Trophoblast cell (in vitro differentiated cells and primary cell): ENCODE measurements at places on chromosomes 16 and 17.

- DNase-seq = no peak
These were observed 36.8 kb upstream of the METRNL start for GRCh38 chr17:83042522-83043158.

GRCh38 chr16:53936529-53936928, 232.6 kb downstream of the FTO start:
- no peak for DNase-seq

DNA sequence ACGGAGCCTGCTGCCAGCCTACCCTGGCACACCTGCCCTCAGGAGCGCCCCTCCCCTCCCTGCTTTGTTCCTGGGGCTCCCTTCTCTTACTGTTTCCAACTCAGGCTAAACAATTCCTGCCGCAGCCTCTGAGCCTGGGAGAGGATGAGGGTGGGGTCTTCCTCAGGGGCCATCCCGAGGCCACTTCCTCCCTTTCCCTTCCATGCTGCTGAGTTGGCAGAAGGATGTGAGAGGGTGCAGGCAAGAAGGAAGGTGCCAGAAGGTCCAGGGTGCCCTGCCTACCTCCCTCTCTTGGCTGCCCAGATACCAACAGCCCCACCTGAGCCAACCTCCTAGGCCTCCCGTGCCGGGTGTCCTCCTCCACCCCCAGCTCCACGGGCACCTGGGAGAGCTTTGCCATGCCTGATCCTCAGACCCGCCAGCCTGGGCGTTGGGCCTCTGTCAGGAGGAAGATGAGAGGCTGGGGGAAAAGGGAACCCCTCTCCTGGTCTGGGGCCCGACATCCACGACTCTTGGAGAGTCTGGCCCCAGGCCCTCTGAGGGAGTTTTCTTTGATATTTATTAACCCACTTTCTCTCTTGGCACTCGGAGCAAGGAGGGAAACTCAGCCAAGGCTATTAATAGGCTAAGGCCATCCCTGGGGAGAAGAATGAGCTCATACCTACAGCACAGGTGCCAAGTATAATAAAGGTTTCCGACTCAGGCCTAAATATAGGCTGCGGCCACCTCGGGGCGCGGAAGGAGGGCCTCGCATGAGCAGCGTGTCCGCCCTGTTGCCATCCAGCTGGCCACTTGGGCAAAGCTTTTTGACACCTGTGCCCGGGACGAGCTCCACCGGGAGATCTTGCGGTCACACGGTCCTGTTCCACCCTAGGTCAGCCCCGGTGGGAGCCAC, 232.0 kb downstream of the ENGASE start:
- no peak for DNase-seq

DNA sequence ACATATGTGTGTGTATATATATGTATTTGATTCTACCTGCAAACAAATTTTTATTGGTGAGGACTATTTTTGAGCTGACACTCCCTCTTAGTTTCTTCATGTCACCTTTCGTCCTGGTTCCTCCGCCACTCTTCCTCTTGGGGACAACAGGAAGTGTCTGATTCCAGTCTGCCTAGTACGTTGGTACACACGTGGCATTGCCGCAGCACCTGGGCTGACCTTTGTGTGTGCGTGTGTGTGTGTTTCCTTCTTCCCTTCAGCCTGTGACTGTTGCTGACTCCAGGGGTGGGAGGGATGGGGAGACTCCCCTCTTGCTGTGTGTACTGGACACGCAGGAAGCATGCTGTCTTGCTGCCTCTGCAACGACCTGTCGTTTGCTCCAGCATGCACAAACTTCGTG, 29.4 kb upstream of the CACNG5 start:
- no peak for DNase-seq

GRCh38 chr16:525123-525519, 2.4 kb upstream of the CAPN15 start:
- DNase-seq = no peak

GRCh38 chr16:69073181-69073702, 32.2 kb upstream of the HAS3 start:
- peak; percentile 87 for DNase-seq

DNA sequence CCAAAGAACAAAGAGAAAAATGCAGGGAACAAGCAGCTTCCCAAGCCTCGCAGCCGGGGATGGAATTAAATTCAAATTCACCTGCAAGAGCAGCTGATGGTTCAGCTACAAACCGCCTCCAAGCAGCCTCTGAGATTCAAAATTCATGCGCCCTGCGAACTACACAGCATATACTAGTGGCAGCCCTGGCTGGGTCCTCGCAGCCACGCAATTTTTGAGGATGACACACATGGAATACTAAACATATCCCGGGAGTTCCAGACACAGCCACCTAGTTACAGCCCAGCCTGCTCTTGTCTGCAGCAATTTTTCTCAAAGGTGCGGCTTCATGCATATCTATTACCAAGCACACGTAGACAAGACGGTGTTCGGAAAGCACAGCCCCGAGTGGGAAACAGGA, 35.9 kb upstream of the KIFC3 start:
- DNase-seq = peak; percentile 78

- peak; percentile 14 for DNase-seq
These were observed 42.5 kb upstream of the ASIC2 start for GRCh38 chr17:33335491-33336173.

DNA sequence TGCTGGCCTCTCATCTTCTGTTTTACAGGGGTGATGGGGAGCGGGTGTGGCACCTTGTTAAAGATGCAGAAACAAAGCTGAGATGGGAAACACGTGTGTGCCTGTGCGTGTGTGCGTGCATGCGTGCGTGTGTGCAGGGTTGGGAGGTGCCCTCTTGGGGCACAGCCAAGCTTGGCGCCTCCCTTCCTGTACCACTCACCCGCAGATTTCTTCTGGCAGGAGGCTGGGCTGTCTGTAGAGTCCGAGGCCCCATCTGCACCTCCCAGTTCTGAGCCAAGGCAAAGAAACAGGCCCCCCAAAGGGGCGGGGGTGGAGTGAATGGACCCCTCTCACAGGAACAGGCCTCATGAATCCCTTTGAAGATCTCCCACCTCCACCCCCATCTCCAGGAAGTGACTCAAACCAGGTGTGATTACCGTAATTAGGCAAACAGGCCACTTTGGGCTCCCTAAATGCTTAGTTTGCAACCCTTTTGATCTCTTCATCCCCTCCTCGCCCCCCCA, 20.9 kb downstream of the TNS4 start:
- no peak for DNase-seq

DNA sequence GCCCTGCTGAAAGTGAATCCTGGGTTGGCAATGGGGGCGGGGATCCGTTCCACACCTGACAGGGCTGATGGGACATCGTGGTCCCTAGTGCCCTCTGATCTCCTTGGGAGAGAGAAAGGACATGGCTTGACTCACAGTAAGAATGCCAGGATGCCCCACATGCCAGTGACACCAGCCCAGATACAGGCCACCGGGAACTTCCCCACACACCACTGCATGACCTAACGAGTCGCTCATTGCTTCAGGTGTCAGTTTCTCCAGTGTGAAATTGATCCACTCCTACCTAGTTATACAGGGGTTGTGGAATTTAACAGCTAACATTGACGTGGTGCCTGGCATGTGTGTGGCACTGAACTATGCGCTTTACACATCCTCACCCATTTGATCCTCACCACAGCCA, 7.5 kb downstream of the CD300LG start:
- no peak for DNase-seq

GRCh38 chr16:79393564-79393963, 207.0 kb downstream of the MAF start:
- no peak for DNase-seq

GRCh38 chr17:55482591-55483389, 28.5 kb downstream of the SMIM36 start:
- DNase-seq = no peak

- no peak for DNase-seq
These were observed 60.7 kb upstream of the TBX2 start for GRCh38 chr17:61338874-61339478.

GRCh38 chr17:1712271-1712670, 2.1 kb upstream of the TLCD2 start:
- DNase-seq = no peak

DNA sequence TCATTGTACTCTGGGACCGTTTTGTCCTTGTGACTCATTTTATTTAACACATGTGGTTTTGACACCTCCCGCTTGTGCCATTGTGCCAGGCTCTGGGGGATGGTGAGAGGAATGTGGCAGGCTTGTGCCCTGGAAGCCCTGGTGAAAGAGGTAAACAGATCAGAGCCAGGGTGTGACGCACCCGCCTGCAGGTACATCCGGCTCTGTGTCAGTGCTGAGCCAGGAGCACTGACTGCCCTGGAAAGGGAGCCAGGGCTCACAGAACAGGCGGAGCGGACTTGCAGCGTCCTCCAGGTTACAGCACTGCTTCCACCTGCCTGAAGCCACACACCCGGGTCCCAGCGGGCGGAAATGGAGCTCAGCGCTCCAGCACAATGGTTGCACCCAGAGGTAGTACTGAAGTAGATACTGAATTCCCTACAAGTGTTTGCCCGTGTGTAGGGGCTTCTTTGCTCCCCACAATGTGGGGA, 30.6 kb downstream of the CDRT15 start:
- DNase-seq = no peak

DNA sequence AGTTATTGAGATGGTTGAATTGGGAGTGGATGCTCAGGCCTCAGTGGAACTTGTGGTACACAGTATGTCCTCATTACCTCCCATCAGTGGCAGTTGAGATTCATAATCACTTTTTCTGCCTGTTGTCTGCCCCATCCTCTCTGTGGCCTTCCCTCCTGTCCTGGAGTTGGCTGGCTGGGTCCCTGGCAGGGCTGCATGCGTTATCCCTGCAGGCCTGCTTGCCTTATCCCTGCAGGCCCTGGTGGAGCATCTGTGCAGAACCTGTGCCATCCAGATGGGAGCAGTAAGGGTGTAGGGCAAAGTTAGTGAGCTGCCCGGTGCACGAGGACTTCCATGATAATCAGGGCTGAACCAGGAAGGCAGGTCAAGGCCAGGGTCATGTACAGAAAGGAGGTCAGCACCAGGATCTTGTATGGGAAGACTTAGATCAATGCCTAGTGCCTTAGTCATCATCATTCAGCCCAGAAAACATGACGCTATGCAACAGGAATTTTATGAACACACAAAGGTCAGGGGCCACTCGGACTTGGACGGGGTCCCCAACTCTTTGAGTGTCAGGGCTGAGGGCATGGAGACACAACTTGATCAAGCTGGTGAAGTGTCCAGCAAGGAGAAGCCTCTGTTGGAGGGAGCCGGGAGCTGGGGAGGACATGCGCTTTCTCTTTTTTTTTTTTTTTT, 47.2 kb downstream of the ABCC1 start:
- DNase-seq = peak; percentile 48

DNA sequence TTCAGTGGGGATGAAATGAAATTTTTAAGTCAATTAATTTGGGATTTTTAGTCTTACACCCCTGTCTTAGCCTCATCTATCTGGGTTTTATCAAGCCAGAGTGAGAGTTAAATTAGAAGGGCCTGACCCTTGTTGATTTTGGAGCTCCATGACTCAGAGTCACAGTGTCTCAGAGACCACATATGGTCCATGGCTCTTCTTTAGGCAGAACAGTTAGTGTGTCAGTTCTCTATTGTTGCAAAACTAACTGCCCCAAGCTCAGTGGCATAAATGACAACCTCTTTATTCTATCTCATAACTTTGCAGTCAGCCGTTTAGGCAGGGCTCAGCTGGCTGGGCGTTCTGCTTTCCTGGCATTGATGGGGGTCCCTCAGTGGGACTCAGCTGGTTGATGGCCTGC, 44.7 kb downstream of the IRF8 start:
- no peak for DNase-seq

DNA sequence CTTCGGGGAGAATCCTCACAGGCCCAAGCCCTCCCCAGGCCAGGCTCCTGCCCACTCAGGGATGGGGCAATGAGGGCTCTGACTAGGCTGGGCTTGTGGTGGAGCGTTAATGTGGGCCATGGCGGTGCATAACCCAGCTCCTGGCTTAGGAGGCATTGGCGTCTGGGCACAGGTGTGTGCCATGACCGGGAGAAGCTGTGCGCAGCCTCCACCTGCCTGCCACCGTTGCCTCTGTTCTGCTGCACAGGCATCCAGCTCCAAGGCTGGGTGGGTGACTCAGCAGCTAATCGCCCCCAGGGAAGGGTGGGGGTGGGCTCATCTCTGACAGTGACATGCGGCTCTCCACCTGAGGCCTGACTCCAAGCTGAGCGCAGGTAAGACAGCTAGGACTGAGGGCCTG, 3.5 kb upstream of the ARHGAP27 start:
- DNase-seq = peak; percentile 72

DNA sequence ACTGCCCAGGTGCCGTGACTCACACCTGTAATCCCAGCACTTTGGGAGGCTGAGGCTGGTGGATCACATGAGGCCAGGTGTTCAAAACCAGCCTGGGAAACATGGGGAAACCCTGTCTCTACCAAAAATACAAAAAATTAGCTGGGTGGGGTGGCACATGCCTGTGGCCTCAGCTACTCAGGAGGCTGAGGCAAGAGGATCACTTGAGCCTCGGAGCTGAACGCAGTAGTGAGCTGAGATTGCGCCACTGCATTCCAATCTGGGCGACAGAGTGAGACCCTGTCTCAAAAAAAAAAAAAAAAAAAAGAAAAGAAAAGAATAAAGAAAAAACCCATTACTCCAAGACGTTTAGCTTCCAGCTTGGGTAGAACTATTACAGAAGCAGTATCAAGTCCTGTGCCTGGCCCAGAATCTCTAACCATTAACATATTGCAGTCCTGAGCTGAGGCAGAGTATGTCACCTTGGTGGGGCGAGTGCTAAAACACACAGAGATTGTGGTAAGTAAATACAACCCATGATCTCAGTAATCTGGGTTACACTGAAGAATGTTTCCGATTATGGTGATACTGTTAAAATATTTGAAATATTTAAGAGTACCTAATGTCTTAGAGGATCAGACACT, 23.2 kb upstream of the CFAP20 start:
- DNase-seq = no peak

DNA sequence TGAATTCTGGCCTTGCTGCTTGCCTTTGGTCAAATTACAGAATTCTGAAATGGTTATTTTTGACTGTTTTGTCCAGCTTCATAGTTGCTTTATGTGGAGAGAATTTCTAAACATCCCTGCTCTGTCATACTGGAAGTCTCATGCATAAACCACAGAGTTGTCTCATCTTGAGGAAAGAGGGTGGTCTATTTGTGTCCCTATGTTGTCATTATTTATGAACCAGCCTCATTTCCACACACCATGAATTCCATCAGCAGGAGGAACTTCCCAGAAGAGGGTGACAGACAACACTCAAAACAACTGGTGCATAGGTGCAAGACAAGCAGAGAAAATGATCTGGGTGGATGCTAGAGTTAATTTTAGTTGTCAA, 525.8 kb upstream of the GOT2 start:
- DNase-seq = no peak

- no peak for DNase-seq
These were observed 688 bp downstream of the CA10 start for GRCh38 chr17:52157603-52158449.

DNA sequence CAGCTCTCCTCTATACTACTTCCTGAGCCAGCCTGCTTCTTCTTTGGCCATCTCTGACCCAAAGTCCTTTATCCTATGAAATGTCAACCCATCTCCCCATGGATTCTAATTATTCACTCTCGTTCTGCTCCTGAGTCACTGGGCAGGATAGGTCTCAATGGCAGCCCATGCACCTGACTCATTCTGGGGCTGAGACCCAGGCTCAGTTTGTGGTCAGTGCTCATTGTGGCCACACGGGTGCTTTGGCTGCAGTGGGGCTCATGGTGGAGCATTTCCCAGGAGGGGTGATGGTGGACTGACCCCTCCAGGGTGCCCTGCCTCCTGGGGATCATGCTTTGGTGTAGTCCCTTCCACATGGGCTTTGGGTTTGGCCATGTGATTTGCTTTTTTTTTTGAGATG, 154.8 kb upstream of the WSCD1 start:
- DNase-seq = no peak

GRCh38 chr16:27598931-27599565, 49.1 kb downstream of the KATNIP start:
- DNase-seq = no peak
